ENCODE measurements at places on chromosomes 5 and 9.

DNA sequence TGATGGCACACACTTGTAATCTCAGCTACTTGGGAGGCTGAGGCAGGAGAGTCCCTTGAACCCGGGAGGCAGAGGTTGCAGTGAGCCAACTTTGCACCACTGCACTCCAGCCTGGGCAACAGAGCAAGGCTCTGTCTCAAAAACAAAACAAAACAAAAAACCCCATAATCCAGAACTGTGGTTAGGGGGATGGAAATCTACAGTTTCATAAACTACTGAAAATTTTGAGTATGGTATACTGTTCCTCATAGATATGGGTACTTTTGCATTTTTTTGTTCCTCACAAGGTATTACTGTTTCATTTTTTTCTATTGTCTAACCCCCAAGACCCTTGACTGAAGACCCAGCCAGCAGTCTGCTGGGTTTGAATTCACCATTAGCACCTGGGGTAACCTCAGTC, 52.2 kb upstream of the MAP3K1 start:
- DNase-seq: no peak

DNA sequence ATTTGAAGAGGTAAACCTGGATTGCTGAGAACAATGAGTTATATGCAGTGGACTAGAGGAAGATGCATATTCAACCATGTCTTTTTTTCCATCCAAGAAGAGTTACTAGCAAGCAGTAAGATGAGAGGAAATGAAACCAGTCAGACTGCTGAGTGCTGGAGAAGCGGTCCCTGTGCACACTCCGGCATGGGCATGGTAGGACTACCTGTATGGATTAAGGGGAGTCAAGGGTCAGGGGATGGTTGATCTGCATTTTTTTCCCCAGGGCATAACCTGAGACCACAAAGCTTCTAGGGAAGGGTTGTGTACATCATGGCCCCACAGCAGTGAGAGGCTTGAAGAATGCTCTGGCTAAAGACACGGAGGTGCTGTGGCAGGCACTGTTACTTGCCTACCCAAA, 76.6 kb upstream of the ZNF169 start:
- DNase-seq: no peak

DNA sequence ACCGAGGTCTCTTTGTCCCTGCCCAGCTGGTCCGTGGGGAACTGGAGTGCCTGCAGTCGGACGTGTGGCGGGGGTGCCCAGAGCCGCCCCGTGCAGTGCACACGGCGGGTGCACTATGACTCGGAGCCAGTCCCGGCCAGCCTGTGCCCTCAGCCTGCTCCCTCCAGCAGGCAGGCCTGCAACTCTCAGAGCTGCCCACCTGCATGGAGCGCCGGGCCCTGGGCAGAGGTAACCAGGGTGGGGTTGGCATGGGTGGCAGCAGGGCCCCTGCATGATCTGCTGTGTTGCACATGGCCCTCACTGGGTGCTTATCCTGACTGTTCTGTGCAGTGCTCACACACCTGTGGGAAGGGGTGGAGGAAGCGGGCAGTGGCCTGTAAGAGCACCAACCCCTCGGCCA, 119.2 kb upstream of the ICE1 start:
- DNase-seq: no peak

- DNase-seq: no peak
Observed at GRCh38 chr9:22215521-22215920, 206.4 kb upstream of the CDKN2B start.

DNA sequence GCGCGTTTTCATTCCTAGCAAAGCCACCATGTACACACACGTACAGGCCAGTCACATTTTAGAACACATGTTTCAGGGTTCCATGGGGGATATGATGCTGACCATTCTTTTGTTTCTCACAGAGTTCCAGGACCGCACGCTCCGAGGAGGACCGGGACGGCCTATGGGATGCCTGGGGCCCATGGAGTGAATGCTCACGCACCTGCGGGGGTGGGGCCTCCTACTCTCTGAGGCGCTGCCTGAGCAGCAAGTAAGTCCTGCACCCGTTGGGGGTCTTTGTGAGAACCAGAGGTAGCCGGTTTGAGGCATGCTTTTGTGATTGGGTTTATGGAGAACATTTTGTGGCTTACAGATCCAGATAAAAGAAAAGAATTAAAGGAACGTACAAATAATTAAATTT, 30.8 kb downstream of the ADAMTSL1 start:
- peak; percentile 80 for DNase-seq

DNA sequence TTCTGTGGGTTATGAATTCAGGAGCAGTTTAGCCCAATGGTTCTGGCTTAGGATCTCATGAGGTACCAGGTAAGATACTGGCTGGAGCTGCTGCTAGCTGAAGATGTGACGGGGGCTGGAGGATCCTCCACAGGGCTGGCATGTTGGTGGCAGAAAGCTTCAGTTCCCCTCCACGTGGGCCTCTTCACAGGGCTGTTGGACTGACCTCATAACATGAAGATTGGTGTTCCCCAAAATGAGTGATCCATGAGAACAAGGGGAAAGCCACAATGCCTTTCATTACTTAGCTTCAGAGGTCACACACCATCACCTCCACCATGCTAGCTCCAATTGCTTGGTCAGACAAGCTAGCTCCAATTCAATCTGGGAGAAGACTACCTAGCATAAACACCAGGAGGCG, 8.5 kb upstream of the S100Z start:
- DNase-seq: no peak

DNA sequence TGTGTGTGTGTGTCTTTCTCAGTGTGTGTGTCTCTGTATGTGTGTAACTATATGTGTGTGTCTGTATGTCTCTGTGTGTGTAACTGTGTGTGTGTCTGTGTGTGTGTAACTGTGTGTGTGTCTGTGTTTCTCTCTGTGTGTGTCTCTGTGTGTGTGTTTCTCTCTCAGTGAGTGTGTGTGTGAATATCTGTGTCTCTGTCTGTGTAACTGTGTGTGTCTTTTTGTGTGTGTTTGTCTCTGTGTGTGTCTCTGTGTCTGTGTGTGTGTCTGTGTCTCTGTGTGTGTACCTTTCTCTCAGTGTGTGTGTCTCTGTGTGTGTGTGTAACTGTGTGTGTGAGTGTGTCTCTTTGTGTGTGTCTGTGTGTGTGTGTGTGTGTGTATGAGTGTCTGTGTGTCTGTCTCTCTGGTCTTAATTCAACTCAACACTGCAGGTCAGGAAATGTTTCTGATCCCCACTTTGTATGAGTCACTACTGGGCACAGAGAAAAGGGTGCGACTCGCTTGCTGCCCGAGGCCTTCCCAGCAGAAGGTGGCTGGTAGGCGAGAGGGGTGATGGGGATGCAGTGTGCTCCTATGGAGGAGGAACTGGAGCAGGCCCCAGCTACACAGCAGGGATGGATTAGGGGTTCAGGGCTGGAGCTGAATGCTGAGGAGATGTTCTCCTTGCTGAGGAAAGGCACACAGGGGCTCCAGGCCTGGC, 52.1 kb downstream of the NSG2 start:
- no peak for DNase-seq

DNA sequence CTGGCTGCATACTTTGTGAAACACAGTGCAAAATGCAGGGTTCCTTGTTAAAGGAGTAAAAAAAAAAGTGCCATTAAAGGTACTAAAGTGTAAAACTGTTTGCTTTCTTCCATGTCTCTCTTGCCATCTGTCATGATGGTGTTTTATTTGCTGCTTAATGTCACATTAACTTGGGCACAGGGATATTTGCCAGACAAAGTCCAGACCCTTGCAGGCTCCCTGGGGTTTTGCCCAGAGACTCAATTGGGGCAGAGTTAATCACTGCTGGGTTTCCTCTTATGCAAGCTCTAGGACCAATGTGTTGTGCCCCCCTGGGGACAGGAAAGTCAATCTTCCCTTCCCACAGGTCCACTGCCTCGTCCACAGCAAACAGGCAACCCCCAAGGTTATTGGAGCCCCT, 274.3 kb upstream of the SGCD start:
- no peak for DNase-seq

DNA sequence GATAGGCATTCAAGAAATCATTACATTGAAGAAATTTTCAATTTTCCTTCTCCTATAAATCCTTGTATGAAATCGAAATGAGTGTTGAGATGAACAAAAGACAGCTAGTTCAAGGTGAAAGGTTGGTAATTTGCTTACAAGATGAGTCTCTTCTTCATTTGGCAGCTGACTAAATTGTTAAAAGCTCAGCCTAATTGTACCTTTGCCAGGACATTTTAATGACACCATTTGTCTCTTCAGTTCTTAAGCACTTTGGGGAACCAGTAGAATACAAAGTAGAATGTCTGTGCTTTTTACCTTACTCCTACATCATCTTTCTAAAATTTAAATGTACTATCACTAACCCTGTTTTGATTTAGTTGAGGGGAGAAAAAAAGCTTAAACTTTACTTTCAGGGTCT, 59.4 kb downstream of the GRAMD2B start:
- no peak for DNase-seq

Measured in WTC11 (cell line).